Foreskin keratinocyte (primary cell): ENCODE measurements at places on chromosomes 6 and 20.

DNA sequence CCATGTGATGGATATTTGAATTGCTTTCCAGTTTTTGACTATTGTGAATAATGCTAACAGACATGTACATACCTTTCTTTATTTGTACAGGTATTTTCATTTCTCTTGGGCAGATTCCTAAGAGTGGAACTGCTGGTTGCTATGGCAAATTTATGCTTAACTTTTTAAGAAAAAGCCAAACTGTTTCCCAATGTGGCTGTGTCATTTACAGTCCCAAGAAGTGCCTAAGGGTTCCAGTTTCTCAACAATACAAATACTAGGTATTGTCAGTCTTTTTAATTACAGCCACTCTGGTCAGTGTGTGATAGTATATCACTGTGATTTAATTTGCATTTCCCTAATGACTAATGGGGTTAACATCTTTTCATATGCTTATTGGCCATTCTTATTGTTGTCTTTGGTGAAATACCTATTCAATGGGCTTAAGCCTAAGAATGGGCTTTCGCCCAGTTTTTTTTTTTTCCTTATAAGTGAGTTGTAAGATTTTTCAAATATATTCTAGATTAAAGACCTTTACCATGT, 10.3 kb downstream of the REPS1 start:
- no peak for DNase-seq

- no peak for DNase-seq
Measured at GRCh38 chr20:6611911-6612605, 155.4 kb upstream of the BMP2 start.

DNA sequence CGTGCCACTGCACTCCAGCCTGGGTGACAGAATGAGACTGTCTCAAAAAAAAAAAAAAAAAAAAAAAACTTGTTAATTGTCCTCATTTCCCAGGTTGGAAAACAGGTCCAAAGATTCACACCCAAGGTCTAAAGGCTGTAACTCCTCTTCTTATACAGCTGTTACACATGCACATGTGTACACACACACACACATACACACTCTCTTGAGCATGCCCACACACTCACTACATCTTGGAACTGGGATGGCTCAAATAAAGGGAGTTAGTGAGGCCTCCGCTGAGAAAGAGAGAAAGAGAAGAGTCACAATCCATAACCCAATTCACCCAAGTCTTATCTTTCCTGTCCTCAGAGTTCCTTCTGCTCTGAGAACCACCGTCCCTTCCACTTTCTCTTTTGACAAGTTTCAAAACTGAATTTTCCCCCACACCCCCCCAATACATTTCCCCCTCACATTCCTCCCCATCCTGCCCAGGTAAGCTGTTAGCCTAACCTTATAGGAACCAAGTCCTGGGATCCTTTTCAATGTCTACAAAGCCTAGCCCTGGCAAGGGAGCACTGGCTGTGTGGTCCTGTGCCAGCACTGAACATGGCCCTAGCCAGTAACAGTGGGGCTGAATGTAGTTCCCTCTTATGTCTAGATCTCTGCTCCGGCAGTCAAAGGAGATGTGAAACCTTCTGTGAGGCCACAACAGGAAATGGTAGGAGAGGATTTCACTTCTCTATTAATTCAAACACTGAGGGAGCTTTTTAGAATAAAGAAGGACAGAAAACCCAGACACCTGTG, 3.2 kb upstream of the HLA-DMB start:
- no peak for DNase-seq

- no peak for DNase-seq
Measured at GRCh38 chr20:59299945-59300332, 472 bp upstream of the EDN3 start.

GRCh38 chr6:106715922-106716321, 86.5 kb downstream of the QRSL1 start:
- DNase-seq = peak; percentile 89

GRCh38 chr6:106525107-106525881, 104.0 kb downstream of the RTN4IP1 start:
- DNase-seq = peak; percentile 56
